ENCODE measurements at places on chromosomes 1 and 21.

DNA sequence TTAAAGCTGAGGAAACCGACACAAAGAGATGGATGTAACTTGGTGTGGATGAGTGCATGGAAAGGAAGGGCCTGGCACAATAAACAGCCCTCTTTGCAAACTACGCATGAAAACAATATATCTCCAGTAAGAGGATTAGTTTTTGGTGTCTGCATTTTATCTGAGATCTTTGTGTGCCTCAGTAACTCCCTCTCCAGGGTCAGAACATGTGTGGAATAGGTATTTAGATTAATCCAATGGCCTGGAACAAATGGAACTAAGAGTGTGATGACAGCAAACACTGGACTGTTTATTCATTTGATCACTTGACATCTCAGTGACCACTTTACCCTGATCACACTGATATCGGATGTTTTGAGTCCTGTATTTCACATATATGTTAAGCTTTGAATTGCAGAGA lies 45.3 kb downstream of the AKNAD1 start:
- H3K4me3 ChIP-seq = no peak overlapping the region
- no peaks in the 10 kb centered on the region for H3K36me3 ChIP-seq
- no peaks in the 10 kb centered on the region for H3K27me3 ChIP-seq
- H3K4me1 ChIP-seq = no peaks in the 10 kb centered on the region
- H3K27ac ChIP-seq = no peak overlapping the region

- no peak overlapping the region for H3K4me3 ChIP-seq
- peaks cover 5% of the 10 kb centered on the region for H3K4me1 ChIP-seq
- H3K27me3 ChIP-seq = no peaks in the 10 kb centered on the region
Observed at GRCh38 chr1:46244656-46245371, 2.7 kb upstream of the RAD54L start.

- H3K36me3 ChIP-seq = no peaks in the 10 kb centered on the region
- H3K4me1 ChIP-seq = no peaks in the 10 kb centered on the region
- DNase-seq = no peak
- no peak overlapping the region for H3K4me3 ChIP-seq
- H3K27ac ChIP-seq = no peak overlapping the region
- peaks cover 12% of the 10 kb centered on the region for H3K27me3 ChIP-seq
Observed at GRCh38 chr1:42420911-42421585, 34.8 kb downstream of the ZMYND12 start.

GRCh38 chr21:29228306-29228705 lies 70.4 kb upstream of the BACH1 start:
- peaks cover 2% of the 10 kb centered on the region for H3K27me3 ChIP-seq
- H3K4me3 ChIP-seq = no peak overlapping the region
- no peak overlapping the region for H3K27ac ChIP-seq
- DNase-seq = no peak
- no peaks in the 10 kb centered on the region for H3K36me3 ChIP-seq

DNA sequence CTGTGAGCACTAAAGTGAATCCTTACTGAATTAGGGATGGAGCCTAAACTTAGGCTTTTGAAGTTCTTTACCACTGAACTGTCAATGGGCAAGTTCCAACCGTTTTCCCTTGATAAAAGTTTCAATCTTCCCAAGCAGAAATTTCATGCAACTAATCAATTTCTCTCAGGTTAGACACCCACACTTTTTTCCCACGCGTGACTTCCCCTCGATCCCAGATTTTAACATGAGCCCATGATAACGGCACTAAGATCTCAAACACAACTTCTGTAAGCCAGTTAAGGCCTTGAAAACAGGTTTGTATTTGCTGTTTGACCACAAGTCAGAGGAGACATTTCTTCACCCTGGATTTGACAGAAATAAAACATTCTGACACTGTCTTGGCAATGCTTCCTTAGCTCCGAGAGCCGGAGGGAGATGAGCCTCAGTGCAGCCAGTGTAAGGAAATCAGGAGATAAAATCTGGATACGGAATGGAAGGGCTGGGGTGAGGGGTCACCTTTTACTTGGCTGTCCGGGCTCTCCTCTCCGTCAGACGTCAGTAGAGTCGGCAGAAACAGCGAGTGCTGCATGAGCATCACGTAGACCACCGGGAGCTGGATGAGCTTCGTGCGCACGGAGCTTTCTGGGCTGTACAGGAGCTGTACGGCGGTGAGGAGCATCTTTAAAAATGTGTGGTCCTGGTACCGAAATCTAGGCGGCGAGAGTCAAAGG lies 39.7 kb downstream of the MRAP start:
- H3K27ac ChIP-seq = no peak overlapping the region
- H3K4me1 ChIP-seq = no peaks in the 10 kb centered on the region
- no peak for DNase-seq
- no peak overlapping the region for H3K4me3 ChIP-seq
- H3K27me3 ChIP-seq = no peaks in the 10 kb centered on the region

GRCh38 chr1:20405893-20406604 lies 80.0 kb downstream of the CAMK2N1 start:
- H3K4me3 ChIP-seq = no peak overlapping the region
- no peak for DNase-seq
- H3K4me1 ChIP-seq = no peaks in the 10 kb centered on the region
- peaks cover 48% of the 10 kb centered on the region for H3K27me3 ChIP-seq
- H3K36me3 ChIP-seq = no peaks in the 10 kb centered on the region

DNA sequence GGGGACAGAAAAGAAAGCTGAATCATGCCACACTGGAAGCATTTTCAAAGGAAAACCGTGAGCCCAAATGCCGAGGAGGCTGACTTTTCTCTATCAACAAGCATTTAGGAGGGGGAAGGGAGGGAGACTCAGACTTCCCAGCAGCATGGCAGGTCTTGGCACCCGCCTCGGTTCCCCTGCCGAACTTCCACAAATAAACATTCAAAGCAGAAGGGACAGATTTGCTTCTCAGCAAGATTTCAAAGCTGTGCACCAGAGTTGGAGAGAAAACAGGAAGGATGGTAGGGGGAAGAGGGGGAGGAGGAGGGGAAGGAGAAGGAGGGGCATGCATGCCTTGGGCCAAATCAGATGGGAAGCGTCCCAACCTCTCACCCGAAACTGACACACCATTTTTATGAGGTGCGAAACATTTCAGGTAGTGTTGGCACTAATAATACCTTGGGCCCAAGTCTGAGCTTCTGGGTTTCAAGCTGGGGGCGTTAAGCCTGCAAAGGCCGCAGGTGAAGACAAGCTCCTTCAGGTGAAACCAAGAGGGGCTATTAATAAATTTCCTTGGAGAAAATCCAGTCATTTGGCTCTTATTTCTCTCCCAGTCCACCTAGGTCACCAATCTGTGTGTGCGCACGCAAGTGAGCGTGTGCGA lies 26.4 kb downstream of the ABCA4 start:
- peaks cover 5% of the 10 kb centered on the region for H3K4me1 ChIP-seq
- H3K4me3 ChIP-seq = no peak overlapping the region
- H3K36me3 ChIP-seq = no peaks in the 10 kb centered on the region
- no peaks in the 10 kb centered on the region for H3K27me3 ChIP-seq
- no peak overlapping the region for H3K27ac ChIP-seq
- DNase-seq = no peak

DNA sequence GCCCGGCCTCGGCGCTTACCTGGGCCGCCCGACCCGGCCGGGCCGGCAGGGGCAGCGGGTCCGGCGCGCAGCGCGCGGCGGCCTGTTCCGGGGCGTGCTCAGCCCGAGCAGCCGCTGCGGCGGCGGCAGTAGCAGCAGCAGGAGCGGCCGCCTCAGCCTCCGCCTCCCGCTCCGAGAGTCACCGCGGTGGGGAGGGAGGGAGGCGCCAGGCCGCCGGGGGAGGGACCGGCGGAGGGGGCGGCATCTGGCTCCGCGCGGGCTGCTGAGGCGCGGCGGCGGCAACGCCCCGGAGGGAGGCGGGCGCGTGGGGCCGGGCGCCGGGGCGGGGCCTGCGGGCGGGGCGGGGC lies at the start of gene CTNNBIP1:
Gene CTNNBIP1 (minus strand): TSS at position 194 of the 347 bp plus-strand sequence. CDS start 38,205 bp downstream, outside the sequence.
- no peak for DNase-seq
- H3K36me3 ChIP-seq = no peaks in the 10 kb centered on the region
- H3K4me1 ChIP-seq = peaks cover 18% of the 10 kb centered on the region
- peak within 1 kb of the TSS; percentile 70 for H3K27ac ChIP-seq

GRCh38 chr1:235566084-235566483 lies 61.8 kb upstream of the B3GALNT2 start:
- no peaks in the 10 kb centered on the region for H3K36me3 ChIP-seq
- H3K27me3 ChIP-seq = peaks cover 3% of the 10 kb centered on the region
- no peak overlapping the region for H3K27ac ChIP-seq
- peaks cover 5% of the 10 kb centered on the region for H3K4me1 ChIP-seq

DNA sequence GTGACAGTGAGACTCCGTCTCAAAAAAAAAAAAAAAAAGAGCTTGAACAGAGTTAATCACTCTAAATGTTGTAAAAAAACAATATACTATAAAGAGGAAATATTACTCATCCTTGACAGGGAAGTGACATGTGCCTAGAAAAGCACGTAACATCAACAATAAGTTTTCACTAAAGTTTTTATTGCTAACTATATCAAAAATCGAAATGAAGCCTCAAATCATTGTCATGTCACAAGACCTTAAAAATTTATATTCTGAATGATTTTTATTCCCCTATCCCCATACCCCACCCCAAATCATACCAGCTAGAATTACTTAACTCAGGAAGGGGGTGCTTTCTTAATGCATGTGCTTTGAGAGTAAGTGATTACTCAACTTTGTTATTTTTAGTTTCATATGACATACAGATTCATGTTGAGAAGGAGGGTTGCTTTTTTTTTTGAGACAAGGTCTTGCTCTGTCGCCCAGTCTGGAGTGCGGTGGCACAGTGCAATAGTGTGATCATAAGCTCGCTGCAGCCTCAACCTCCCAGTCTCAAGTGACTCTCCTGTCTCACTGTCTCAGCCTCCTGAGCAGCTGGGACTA lies 53.6 kb upstream of the MUTYH start:
- no peaks in the 10 kb centered on the region for H3K4me1 ChIP-seq
- DNase-seq = no peak
- no peaks in the 10 kb centered on the region for H3K27me3 ChIP-seq
- no peaks in the 10 kb centered on the region for H3K36me3 ChIP-seq

GRCh38 chr21:32424674-32425073 lies 12.2 kb downstream of the EVA1C start:
- H3K27me3 ChIP-seq = no peaks in the 10 kb centered on the region
- no peak for DNase-seq
- no peak overlapping the region for H3K27ac ChIP-seq
- no peak overlapping the region for H3K4me3 ChIP-seq

DNA sequence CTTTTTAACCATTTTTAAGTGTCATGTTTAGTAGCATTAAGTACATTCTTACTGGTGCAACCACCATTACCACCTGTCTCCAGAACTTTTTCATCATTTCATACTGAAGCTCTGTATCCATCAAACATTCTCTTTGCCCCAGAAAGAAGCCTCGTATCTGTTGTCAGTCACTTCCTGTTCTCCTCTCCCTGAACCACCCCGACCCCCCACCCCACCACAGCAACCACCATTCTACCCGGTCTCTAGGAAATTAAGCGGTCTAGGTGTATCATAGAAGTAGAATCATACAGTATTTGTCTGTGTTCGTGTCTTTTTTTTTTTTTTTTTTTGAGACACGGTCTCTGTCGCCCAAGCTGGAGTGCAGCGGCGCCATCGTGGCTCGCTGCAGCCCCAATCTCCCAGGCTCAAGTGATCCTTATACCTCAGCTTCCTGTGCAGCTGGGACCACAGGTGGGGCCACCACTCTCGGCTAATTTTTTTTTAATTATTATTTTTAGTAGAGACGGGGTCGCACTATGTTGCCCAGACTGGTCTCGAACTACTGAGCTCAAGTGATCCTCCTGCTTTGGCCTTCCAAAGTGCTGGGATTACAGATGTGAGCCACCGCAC lies 23.7 kb upstream of the EPHA8 start:
- no peak overlapping the region for H3K27ac ChIP-seq
- no peaks in the 10 kb centered on the region for H3K36me3 ChIP-seq
- H3K27me3 ChIP-seq = peaks cover 4% of the 10 kb centered on the region

DNA sequence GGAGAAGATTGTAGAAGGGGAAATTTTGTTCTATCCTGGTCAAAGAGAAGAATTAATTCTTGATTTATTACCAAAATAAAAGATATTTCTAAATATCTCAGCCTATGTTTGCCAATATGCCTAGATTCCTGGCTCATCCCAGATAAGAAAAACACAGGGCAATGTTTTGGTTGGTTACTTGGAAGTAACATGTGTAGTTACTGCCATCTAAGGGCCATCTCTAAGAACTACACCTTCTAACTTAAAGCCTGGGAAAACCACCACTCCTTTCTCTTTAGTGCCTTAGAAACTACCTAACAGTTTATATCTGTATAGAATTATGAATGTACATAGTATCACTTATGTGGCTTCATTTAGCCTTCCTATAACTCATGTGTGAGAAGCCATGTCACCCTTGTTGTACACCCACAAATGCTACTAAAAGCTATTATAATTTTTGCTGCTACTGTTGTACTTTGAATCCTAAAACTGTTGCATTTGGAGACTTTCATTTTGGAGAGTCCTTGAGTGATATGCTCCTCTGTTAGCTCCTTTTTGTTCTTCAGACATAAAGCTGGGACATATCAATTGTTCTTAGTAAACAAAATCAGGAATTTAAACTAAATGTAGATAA lies 4.5 kb downstream of the AIM2 start:
- no peak overlapping the region for H3K4me3 ChIP-seq
- H3K36me3 ChIP-seq = no peaks in the 10 kb centered on the region
- H3K27me3 ChIP-seq = no peaks in the 10 kb centered on the region
- H3K27ac ChIP-seq = no peak overlapping the region

- H3K4me3 ChIP-seq = no peak overlapping the region
- H3K4me1 ChIP-seq = peaks cover 60% of the 10 kb centered on the region
- H3K27ac ChIP-seq = peak overlapping the region; percentile 80
- DNase-seq = peak; percentile 73
Observed at GRCh38 chr1:92476071-92476631, 10.6 kb downstream of the GFI1 start.

- peaks cover 5% of the 10 kb centered on the region for H3K27me3 ChIP-seq
- no peak for DNase-seq
- H3K4me3 ChIP-seq = no peak overlapping the region
- no peaks in the 10 kb centered on the region for H3K36me3 ChIP-seq
- no peak overlapping the region for H3K27ac ChIP-seq
- H3K4me1 ChIP-seq = no peaks in the 10 kb centered on the region
Observed at GRCh38 chr21:29521872-29522271, 223.2 kb downstream of the BACH1 start.

DNA sequence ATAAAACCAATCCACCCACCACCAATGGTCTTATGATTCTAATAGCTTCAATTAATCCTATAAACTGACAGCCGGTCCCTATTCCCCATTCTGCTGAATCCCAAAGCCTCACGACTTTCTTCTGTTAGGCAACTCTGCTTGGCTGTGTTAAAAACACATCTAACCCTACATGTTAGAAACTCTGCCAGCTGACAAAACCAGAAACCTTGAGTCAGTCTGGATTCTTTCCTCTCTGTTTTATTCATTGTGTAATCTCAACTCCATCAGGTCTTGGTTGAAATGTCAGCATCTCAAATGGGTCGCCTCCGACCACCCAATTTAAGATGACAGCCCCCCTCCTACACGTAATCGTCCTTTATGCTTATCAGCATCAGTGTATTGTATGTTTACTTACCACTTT lies 312.1 kb downstream of the DISC1 start:
- H3K36me3 ChIP-seq = no peaks in the 10 kb centered on the region
- peaks cover 2% of the 10 kb centered on the region for H3K27me3 ChIP-seq
- H3K4me1 ChIP-seq = no peaks in the 10 kb centered on the region

- no peak overlapping the region for H3K4me3 ChIP-seq
- no peak for DNase-seq
- peaks cover 40% of the 10 kb centered on the region for H3K27me3 ChIP-seq
Observed at GRCh38 chr1:94105957-94106529, 14.9 kb downstream of the ABCA4 start.

GRCh38 chr1:54353959-54354358 lies 52.2 kb downstream of the SSBP3 start:
- H3K36me3 ChIP-seq = peaks cover 4% of the 10 kb centered on the region
- H3K4me1 ChIP-seq = peaks cover 69% of the 10 kb centered on the region
- no peaks in the 10 kb centered on the region for H3K27me3 ChIP-seq
- no peak overlapping the region for H3K4me3 ChIP-seq
- DNase-seq = no peak

Measured in T-cell (primary cell).